Effector CD8-positive, alpha-beta T cell (primary cell): ENCODE measurements at places on chromosomes 4 and X.

- no peak for DNase-seq
These were observed 222.2 kb upstream of the NEIL3 start for GRCh38 chr4:177087499-177087898.

DNA sequence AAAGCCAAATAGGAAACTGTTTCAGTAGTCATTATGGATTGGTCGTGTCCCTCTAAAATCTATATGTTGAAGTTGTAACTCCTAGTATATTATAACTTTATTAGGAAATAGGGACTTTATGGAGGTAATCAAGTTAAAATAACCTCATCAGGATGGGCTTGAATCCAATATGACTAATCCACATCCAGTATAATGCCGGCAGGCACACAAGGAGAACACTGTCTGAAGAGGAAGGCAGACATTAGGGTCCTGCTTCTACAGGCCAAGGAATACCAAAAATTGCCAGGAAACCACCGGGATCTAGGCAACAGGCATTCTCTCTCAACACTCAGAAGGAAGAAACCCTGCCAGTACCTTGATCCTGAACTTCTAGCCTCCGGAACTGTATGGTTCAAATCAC is 130.3 kb downstream of the ATP10D start:
- no peak for DNase-seq

DNA sequence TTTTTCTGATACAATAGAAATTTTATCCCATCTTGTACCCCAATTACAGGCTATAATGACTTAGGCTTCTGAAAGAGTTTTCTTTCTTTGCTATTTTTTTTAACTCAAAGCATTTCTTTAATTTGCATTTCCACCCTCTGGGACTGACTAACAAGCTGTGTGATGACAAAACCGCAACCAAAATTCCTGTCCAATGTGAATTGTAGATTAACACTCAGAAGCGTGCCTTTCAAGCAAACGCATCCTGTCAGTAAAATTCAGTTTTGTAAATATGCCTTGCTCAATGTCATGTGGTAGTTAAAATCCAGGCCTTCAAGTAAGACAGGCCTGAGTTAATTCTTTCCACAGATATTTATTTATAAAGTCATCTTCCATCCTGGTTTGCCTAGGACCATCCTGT is 50.3 kb downstream of the STK32B start:
- DNase-seq: no peak

DNA sequence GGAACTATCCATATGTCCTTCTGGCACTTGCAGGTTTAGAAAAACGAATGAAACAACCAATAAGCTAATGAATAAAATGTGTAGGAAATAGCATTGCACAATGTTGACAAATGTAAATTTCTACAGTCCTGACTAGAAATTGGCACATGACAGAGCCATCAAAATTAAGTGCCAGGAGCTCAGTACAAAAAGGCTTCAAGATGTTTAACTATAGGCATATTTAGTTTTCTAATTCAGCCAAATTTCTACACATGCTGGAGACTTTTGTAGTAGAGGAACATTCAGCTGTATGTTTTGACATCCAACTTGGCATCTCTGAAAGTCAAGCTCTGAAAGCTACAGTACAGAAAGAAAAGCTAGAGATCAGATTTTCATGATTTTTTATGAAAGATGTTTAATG is 1999.4 kb upstream of the AGA start:
- no peak for DNase-seq

DNA sequence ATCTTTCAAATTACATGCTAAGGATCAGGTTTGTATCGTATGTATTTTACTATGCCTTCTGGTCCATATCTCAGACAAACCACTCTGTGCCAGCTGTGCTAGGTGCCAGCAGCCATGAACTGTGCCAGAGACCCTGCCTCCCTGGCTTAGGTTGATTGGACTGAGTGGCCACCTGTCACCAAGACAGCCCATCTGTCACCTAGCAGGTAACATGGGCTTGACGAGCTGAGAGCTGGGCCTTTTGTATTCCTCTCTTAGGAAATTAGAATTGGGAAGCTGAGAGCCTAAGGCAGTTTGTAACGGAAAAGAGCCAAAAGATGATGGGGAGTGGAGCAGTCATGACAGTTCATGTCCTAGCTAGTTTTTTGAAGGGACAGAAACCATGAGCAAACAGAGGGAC is 42.5 kb downstream of the TMEM164 start:
- no peak for DNase-seq

DNA sequence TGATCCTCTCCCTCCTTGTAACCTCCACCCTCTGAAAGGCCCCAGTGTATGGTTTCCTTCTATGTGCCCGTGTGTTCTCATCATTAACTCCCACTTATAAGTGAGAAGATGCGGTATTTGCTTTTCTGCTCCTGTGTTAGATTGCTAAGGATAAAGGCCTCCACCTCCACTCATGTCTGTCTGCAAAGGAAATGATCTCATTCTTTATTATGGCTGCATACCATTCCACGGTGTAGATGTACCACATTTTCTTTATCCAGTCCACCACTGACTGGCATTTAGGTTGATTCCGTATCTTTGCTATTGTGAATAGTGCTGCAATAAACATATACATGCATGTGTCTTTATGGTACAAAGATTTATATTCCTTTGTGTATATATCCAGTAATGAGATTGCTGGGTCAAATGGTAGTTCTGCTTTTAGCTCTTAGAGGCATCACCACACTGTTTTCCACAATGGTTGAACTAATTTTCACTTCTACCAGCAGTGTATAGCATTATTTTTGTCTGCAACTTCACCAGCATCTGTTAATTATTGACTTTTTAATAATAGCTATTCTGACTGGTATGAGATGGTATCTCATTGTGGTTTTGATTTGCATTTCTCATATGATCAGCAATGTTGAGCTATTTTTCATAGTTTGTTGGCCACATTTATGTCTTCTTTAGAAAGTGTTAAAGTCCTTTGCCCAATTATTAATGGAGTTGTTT is 1030.9 kb downstream of the FSTL5 start:
- no peak for DNase-seq

- DNase-seq: no peak
These were observed 6.5 kb upstream of the EXOSC9 start for GRCh38 chr4:121794505-121795188.

GRCh38 chrX:73562458-73562857 is 539 bp upstream of the CHIC1 start:
- no peak for DNase-seq

GRCh38 chr4:60485276-60485675 is 714.9 kb upstream of the ADGRL3 start:
- no peak for DNase-seq

DNA sequence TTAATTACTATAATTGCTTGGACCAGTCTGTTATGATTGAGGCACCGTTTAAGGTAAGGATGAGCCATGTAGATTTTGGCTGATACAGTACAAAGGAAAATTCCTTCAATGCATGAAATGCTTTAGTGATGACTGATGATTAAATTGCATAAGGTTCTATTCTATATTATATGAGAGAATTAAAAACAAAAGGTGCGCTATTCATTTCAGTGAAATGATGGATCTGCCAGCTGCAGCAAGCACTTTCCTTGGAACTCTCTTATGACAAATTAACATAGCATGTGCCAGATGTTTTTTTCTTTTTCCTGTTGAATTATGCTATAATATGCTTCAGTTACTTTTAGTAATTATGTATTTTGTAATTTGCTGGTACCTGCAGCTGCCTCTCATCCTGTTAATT is 98.5 kb downstream of the JADE1 start:
- DNase-seq: no peak

- DNase-seq: no peak
These were observed 189.9 kb upstream of the PGRMC2 start for GRCh38 chr4:128477540-128477939.

DNA sequence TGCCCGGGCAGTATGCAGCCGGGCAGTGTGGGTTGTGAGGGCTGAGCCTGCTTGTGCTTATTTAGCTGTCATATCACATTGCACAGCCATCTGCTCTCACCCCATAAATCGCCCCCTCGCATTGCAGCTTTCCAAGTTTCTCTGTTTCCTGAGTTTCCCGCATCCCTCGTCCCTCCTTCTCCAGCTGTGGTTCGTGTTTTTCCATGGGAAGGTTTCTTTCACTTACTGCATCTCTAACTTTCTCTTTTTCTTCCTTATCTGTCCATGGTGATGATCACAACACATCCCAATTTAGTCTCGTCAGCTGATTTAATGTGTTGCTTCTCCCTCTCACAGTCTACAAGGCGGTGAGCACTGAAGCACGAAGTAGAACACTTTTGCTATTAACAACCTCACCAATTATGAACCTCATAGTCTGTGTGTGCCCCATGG is 118.1 kb downstream of the ENPP6 start:
- DNase-seq: no peak

DNA sequence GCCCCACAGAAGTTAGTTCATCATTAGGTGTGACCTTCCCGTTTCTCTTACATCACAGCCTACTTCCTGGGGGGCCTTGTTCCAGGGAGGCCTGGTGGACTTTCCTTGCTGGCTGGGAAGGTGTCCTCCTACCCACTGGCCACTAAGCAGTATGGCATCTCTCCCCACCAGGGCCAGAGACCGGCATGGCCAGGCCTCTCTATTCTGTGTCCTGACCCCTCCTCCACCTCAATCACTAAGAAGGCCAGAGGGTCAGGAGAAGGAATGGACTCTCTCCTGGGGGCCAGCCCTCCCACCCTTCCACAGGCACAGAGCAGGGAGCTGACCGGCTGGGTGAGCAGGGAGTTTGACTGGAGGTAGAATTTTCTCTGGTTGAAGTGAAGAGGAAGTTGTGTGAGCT is 81.9 kb downstream of the PJA1 start:
- DNase-seq: no peak

- no peak for DNase-seq
These were observed 49.1 kb upstream of the MSANTD1 start for GRCh38 chr4:3199653-3200422.

GRCh38 chr4:8817813-8818062 is 53.9 kb downstream of the HMX1 start:
- DNase-seq: no peak

- DNase-seq: no peak
These were observed 9.3 kb downstream of the PDZD4 start for GRCh38 chrX:153821066-153821465.

DNA sequence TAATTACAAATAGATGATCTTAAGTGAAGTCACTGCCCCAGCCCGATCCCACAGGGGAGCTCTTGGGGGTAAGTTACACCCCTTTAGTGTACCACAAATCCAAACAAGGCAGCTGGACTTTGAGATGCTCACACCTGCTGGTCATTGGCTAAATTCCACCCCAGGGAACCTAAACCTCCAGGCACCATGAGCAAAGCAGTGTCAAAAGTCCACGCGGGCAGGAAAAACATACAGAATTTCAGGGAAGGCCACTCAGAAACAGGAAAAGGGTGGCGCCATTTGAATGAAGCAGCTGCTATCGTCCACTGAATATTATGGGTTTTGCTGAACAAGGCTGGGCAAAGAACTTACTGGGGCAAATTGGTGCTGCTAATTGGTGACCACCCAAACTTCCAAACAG is 30.9 kb downstream of the SUPT20HL1 start:
- no peak for DNase-seq

- no peak for DNase-seq
These were observed 26.6 kb downstream of the TRIML2 start for GRCh38 chr4:188082796-188083195.

DNA sequence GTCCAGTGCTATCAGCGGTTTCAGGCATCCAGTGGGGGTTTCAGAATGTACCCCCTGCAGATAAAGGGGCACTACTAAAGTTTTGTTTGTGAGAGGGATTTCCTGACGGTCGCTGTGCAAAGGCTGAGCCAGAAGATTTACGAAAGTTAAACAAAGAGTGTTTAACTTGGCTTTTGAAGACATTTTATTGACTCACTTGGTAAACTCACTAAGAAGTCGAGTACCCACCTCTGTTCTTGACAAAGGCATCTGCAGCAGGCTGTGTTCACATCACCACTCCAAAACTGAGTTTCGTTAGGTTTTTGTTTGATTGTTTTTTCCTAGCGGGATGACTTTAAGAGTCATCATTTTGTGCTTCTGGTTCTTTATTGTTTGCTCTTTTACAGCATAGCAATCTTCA is 143.9 kb upstream of the TBL1X start:
- DNase-seq: no peak

DNA sequence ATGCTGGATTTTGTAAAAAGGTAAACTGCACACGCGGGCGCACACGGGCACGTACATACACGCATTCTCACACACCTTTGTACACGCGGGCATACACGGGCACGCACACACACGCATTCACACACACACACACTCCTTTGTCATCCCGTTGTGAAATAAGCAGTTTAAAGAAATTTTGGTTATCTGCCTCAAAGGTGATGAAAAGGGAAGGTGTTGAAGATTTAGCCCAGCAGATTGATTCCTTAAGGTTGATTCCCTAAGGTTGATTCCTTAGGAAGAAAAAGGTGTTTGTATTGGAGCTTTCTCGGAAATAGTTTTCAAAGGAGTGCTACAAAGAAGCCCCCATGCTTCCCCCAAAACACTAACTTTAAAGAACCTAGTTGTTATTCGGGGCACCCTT is 693 bp downstream of the ATP10D start:
- no peak for DNase-seq

- DNase-seq: no peak
These were observed 7.1 kb downstream of the CCDC160 start for GRCh38 chrX:134244043-134244442.

DNA sequence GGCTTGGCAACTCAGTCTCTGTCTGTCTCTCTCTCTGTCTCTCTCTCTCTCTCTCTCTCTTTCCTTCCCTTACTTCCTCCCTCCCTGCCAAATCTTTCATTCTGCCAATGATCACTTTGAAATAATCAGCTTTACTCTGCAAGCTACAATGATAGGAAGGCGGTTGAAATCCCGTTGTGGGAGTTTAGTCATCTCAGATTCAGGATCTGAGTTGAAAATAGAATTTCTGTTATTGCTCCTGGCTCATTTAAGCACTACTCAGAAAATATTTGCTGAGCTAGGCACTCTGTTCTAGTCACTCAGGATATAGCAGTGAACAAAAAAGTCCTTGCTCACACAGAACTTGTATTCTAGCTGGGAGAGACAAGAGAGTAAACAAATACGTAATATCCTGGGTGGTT is 56.3 kb upstream of the DCTD start:
- no peak for DNase-seq

DNA sequence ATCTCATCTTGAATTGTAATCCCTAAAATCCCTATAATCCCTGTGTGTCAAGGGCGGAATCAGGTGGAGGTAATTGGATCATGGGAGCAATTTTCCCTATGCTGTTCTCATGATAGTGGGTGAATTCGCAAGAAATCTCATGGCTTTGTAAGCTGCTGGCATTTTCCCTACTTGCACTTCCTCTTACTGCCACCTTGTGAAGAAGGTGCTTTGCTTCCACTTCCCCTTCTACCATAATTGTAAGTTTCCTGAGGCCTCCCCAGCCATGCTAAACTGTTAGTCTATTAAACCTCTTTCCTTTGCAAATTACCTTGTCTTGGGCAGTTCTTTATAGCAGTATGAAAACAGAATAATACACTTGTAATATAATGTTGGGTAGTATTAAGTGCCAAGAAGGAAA is 1087.4 kb upstream of the SLIT2 start:
- no peak for DNase-seq

DNA sequence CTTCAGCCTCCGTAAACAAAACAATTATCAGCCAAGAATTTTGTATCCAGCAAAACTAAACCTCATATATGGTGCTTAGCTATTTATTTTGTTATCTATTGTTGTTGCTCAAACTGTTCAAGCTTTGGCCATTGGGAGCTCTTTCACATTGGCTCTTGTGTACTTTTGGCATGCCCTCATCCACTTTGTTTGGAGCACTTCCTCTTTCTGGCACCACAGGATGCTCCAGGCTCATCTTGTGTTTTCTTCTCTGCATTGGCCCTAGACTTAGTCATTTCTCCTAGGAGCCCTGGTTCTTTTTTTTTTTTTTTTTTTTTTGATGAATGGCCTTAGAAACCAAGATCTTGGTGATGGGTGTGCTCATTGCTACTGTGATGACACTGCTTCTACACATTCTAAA is 74.5 kb downstream of the DIPK2B start:
- DNase-seq: no peak

GRCh38 chr4:170229006-170229405 is 139.2 kb upstream of the AADAT start:
- no peak for DNase-seq
